Amniotic stem cell (primary cell): ENCODE measurements at places on chromosomes 2 and 18.
A peak's percentile ranks its signal among the peaks of the same experiment; 100 is the strongest.

DNA sequence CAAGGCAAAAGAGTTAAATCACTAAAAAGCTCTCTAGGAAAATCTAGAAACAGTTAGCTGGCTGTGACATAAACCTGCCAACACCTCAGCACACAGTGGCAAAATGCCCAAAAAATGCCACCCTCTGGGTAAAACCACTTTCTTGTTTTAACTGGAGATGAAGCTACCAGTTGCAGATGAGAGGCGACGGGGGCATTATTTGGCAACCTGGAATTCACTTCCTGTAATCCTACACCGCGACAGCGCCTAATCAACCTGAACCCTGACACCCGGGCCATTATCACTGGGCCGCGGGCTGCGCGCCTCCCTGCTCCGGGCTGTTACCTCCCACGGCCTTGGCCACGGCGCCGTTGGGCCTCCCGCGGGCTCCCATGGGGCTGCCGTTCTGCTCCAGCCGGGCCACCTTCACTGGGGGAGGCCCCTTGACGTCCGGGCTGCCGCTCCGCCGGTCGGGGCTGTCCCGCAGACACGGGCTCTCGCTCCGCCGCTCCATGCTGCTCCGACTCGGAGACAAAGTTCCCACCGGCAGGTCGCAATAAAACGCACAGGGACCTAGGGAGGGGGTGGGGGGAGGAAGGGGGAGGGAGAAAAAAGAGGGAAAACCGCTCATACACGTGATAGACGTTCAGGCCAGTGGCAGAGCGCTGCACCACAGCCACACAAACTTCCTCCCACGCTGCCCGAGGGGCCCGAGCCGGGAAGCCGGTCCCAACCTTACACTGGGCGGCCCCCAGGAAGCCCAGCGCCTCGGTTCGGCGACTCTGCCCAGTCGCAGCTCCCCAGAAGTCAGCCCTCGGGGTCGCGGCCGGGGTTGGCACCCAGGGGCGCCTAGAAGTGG, 2.0 kb downstream of the SATB2 start:
- DNase-seq: no peak

DNA sequence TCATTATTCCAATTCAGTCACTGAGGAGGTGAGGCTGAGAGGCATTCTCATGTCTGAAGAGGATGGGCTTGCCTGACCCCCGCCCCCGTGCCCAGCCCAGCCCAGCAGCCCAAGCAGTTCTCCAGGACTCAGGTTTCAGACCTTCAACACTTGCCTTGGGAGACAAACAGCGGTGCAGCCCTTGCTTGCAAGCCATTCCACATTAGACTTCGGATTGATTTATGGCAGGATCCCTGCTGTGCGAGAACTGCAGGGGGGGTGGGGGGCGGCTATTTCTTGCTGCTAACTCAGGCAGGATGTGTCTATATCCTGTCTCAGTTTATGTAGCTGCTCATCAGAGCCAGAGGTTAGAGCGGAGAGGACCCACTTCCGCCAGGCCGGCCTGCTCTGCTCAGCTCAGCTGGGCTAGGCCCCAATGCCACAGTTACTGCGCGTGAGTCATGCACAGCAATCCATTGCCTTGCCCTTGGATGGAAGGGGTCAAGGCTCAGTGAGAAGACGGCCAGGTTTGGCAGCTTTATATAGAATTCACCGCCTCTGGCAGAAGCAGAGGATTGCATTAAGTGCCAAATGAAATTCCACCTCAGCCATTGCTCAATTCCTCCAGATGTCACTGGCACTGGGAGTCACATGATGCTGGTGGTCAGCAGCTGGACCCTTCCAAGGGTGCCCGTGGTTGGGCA, 1.8 kb downstream of the GYPC start:
- peak; percentile 85 for DNase-seq

DNA sequence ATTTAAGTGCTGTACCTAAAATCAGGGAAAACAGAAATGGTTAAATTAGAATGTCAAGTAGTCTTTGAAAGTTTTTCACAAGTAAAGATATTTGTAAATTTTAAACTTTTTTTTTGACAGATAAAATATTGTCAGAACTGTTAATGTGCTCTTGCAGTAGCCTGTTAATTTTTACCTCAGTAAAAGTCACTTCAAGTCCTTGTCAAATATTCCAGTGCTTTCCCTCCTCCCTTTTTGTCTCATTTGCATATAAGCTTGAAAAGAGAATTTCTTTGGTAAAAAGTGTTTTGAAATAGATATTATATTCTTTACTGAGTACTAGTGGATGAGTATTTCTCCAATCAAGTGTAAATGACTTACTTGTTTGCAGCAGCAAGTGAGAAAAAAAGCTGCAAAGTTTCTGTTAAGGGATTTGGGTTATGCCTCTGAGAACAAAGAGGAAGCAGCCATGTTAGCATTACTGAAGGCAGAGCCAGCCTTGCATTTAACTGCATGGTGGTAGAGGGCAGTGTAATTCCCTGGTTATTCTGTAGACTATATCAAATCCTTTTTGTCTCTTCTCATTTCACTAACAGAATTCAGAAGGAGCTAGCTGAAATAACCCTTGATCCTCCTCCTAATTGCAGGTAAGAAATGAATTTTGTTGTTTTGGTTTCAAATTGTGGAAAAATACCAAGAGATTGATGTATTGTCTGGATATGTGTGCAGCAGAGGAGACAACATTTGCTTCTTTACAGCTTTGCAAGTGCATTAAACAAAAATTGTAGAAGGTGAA, 3.2 kb downstream of the UBE2E3 start:
- DNase-seq: peak; percentile 14

DNA sequence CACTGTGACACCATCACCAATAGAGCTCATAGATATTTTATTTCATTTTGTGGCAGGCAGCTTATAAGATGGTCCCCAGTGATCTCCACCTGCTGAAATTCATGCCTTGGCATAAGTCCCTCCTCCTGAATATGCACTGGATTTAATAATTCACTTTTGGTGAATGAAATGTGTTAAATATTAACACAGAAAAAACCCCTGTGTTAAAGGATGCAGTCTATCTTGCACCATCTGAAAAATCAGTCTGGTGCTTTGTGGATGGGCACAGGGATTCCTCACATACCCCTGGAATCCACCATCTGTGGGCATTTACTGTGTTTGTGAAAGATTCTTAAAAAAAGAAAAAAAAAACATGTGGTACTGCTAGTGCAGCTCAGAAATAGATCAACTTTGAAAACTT, 26.1 kb upstream of the WIPF1 start:
- no peak for DNase-seq

- DNase-seq: no peak
Measured at GRCh38 chr18:13809531-13810255, 14.3 kb upstream of the MC5R start.

- DNase-seq: no peak
Measured at GRCh38 chr18:42184685-42185477, 229.8 kb downstream of the PIK3C3 start.

DNA sequence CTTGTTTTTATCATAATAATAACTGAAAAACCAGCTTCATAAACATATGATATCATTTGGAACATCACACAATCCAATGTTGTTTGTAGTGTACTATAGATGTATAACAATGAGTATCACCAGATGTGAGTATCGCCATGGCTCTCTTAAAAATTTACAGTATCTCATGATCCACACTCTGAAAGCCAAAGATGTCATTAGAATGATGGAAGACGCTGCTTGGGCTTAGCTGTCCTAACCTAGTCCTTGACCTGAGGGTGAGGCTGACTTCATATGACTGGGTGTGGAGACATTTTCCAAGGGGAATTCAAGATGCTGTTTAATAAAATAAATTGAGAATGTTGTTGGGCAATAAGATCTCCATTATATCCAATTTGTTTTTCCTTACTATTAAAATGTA, 242.6 kb downstream of the RIT2 start:
- DNase-seq: no peak

DNA sequence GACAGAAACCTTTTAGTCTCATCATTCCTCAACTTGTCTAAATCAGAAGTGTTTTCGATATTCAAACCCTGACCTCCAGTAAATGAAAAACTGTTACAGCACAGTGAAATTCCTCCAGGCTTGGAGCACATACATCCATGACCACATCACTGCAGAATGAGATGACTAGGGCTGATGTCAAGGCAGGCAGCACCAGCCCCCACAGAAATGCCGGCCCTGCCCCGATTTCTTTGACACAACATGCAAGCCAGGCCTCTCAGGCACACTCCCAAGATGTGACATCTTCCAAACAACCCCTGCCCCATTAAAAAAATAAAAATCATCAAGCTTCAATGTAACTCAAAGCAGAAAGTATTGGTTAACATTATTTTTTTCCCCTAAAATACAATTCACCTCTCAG, 103.3 kb downstream of the CTAGE1 start:
- peak; percentile 57 for DNase-seq

GRCh38 chr18:33010149-33010548, 237.3 kb upstream of the KLHL14 start:
- DNase-seq: peak; percentile 9

DNA sequence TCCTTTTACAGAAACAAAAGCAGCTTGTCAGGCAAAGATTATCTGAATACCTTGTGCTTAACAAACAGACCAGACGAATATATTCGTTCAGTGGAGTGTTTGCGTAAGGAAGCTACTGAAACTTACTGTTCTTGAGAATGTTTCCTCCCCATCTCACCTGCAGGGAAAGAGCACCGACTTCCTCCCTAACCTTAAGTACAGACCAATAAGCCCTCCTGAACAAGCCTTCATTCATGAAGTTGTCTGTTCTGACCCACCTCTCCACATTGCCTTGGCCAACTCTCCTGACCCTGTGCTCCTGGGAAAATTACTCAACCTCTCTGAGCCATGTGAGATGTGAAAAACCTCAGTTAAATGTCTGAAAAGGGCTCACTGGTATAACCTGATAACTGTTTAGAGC, 35.2 kb downstream of the STK39 start:
- DNase-seq: no peak

- DNase-seq: no peak
Measured at GRCh38 chr2:108414256-108414876, 34.6 kb upstream of the GCC2 start.

- no peak for DNase-seq
Measured at GRCh38 chr2:240149943-240150784, 9.7 kb upstream of the OTOS start.

DNA sequence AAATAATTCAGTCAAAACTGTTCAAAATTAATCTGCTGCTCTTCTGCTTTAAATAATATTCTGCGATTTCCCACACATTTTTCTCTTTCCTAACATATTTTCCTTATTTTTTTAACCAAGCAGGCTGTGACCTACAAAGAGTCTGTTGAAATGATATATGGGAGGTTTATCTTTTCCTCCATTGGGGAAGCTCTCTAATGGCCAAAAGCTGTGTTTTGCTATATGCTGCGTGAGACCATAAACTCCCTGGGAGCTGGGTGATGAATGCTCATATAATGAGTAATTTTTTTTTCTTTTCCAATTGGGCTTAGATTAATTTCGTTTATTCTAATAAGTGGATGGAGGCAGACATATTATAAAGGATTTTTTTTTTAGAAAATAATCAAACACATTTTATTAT, 72.2 kb upstream of the MAP2 start:
- DNase-seq: no peak

DNA sequence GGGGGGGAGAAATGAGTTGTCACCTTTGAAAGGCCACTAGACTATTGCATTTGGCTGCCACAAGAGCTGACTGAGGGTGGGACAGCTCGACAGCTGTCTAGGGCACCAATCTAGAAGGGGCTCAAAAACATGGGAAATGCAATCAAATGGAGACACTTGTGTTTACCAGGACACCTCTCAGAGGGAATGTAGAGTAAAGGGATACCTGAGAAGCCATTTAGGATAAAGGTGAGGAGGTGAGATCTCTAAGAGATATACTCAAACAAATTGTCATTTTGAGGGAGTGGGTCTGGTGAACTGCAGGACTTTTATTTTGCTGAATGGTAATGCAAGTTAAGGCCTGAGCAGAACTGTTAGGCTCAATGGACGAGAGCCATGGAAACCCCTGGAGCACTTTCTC, 159.8 kb downstream of the DDX1 start:
- no peak for DNase-seq

DNA sequence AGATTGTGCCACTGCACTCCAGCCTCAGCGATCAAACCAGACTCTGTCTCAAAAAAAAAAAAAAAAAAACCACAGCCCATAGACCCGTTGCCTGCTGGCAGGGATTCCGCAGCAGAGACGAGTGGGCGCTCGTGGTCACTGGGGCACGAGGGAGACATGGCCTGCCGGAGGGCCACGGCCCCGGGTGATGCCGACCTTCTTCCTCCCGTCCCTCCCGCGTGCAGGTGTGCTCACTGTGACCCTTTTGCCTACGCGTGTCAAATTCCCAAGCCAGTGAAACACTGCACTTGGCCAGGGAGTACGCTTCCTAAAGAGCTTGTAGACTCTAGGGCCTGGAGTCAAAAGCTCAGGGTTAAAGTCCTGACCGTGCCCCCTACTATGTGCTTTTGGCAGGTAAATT, 397.6 kb upstream of the MYT1L start:
- no peak for DNase-seq

DNA sequence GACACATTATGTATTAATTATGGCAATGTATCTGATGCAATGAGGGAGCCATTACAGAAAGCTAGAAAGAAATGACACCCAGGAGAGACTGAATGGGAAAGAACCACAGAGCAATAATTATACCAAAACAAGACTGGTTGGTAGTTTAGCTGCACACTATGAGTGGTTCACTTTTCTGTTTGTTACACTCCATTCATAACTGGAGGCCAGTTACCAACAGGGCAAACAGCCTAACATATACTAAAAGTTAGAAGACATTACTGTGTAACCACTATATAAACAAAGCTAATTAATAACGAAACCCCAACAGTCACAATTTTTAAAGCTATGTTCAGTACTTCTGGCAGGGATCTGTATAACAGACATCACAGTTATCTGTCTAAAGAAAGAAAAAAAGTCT, 49.4 kb downstream of the NBAS start:
- no peak for DNase-seq

- peak; percentile 20 for DNase-seq
Measured at GRCh38 chr2:174697255-174697654, 67.0 kb downstream of the CHRNA1 start.

- no peak for DNase-seq
Measured at GRCh38 chr2:68287580-68288441, 31.9 kb downstream of the CNRIP1 start.

DNA sequence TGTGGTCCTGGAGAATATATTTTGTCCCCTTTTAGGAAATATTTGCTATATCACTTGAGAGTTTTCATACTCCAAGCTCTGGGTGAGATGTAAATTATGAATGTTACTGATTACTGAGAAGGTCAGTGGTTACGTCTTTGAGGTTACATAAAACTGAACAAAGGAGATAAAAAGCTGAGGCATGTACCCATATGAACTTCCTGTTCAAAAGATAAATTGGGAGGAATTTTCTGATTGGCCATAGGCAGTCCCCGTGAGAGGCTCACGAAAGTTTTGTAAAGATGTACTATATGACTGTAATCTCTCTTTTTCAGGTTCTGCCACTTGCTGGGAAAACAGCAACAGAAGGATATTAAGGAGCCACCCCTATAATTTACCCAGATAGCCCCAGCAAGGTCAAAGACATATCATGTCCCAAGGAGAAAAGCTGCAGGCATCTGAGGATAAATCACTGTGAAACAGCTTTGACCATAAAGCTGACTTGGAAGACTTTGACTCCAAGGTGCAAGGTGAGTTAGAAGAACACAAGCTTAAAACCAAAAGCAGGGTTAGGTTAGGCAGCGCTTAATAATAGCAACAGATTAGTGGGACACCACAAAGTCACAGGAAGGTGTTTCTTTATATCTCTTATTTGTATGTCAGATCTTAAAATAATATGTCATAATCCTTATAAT, 90.4 kb downstream of the OSBPL6 start:
- no peak for DNase-seq

GRCh38 chr18:33560686-33561370, 17.2 kb upstream of the ASXL3 start:
- no peak for DNase-seq

GRCh38 chr2:134839649-134840048, 1.2 kb downstream of the ACMSD start:
- DNase-seq: no peak
